Stimulated activated CD4-positive, alpha-beta T cell treated with anti-CD3 and anti-CD28 coated beads, Interleukin-4, amount 100 ng/mL, for 1 hour (primary cell): ENCODE measurements at places on chromosomes 5 and 9.

DNA sequence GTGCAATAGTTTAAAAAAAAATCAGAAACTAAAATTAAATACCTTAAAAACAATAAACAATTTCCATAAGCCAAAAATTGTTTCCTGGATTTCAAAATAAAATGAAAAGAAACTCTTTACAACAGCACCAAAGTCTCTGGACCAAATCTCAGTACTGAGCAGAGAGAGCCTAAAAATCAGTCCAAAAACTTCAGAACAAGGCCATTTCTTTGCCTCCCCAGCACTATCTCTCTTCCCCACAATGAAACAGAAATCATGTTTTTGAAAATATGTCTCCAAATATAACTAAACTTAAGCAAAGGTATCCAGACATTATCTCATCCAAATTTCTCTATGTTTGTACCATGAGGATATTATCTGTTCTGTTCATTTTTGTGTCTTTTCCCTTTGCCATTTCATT, 1.0 kb downstream of the FREM1 start:
- DNase-seq = no peak

DNA sequence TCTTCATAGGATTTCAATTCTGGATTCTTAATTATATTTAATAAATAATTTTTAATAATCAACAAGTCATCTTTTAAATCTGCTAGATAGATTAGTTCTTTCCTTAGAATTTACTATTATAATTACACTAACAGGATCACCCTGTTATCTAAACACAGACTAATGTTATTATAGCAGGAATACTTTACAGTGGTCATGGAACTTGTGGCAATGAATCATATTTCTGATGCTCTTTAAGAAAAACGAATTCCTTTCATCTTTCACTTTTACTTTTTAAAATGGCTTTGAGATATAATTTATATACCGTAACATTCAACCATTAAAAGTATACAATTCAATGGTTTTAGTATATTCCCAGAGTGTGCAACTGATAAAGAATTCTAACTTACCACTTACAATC, 29.7 kb upstream of the CDK5RAP2 start:
- no peak for DNase-seq

DNA sequence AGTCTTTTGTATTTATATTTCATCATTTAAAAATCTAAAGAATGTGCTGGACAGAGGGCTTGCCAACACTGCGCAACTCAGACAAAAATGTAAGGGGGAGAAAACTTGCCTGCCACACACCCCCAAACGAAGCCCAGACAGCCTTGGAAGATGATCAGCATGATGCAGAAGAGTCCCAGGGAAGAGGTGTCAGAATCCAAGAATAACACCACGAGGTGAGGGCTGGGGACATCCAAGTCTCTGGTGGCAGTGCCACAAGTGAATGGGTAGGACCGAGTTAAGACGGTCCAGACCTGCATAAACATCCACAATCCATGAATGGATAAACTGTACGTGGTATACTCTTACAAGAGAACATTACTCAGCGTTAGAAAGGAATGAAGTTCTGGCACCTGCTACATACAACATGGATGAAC, 10.4 kb downstream of the EPB41L4B start:
- DNase-seq = no peak

GRCh38 chr9:135370411-135371375, 108.9 kb upstream of the PPP1R26 start:
- no peak for DNase-seq

DNA sequence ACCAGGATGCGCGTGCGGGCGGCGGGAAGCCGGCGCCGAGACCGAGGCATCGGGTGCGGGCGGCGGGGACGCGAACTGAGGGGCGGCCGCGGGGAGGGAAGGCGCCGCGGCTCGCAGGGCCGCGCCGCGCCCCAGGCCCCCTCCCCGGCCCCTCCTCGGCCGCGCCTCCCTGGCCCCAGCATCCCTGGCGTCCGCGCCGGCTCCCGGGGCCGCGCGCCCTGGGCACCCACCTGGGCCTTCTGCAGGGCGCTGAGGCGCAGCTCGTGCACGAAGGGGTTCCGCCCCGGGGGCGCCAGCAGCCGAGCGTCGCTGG, 324 bp downstream of the LPCAT1 start:
- DNase-seq = no peak
